ENCODE measurements at places on chromosomes 3 and 15.

- DNase-seq, result no peak
These were observed 267.7 kb downstream of the TJP1 start for GRCh38 chr15:29554531-29554930.

- no peak for DNase-seq
These were observed 1.6 kb downstream of the LNP1 start for GRCh38 chr3:100402891-100403290.

DNA sequence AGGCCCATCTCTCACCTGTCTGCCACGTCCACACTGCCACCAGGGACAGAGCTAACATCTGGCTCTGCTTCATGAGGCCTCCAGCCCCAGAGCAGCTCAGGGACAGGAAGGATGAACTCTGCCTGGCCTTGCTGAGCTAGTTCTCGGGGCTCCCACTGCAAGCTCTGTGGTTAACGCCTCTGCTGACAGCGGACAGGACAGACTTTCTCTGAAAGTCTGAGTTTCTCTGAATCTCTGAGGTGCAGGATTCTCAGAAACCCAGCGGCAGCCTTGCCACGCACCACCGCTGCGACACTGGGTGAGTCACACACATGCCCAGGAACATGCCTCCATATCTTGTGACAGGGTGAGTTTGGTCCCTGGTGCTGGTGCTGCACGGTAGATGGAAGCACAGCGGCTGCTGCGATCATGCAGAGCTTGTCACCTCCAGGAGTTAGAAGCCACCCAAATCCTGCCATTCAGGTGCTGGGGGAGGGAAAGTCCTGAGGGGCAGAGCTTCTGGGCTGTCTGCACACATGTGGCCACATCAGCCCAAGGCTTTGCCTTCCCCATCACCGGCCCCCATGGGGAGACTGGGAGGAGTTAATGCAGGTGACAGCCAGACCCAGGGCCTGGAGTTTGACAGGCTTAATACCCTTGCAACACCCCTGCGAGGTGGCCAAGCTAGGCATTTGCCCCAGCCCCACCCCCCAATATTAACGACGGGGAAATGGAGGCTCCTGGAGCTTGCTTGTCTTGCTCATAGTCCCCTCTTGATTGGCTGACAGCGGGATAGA, 267.0 kb downstream of the PLCL2 start:
- no peak for DNase-seq

GRCh38 chr3:13347390-13347950, 72.7 kb downstream of the NUP210 start:
- DNase-seq, result no peak

DNA sequence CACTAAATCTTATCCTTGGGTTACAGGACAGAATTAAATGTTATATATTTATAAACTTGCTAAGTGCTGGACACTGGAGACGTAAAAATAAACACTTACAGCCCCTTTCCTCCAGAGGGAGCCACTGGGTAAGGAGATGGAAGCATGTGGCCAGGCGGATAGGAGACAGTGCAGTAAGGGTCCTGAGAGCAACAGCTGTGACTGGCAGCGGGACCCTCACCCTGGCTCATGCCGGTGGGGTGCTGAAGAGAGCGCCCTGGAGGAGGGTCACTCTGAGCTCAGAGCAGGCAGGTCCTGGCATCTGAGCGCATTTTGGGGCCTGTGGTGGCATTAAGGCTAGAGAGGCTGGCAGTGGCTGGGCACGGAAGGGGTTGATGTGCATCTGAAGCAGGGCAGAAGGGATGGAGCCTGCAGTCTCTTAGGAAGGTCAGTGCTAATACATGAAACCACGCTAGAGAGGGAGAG, 16.0 kb downstream of the SEC61A1 start:
- peak; percentile 53 for DNase-seq

DNA sequence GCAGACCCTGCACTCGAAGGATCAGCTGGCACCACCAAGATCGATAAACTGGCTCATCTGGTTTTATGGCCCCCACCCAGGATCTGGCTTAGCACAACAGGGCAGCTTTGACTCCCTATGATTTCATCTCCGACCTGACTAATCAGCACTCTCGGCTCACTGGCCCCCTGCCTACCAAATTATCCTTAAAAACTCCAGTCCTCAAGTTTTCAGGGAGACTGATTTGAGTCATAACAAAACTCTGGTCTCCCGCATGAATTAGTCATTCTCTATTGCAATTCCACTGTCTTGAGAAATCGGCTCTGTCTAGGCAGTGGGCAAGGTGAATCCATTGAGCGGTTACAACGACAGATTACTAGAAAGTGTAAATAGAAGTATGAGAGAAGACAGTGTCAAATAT, 521.9 kb upstream of the RGMA start:
- DNase-seq, result no peak

GRCh38 chr15:43440721-43441281, 52.2 kb downstream of the TP53BP1 start:
- peak; percentile 84 for DNase-seq

- DNase-seq, result no peak
These were observed 68.0 kb downstream of the TIPARP start for GRCh38 chr3:156742401-156742800.

GRCh38 chr3:168546707-168547106, 451.0 kb upstream of the GOLIM4 start:
- DNase-seq, result no peak

DNA sequence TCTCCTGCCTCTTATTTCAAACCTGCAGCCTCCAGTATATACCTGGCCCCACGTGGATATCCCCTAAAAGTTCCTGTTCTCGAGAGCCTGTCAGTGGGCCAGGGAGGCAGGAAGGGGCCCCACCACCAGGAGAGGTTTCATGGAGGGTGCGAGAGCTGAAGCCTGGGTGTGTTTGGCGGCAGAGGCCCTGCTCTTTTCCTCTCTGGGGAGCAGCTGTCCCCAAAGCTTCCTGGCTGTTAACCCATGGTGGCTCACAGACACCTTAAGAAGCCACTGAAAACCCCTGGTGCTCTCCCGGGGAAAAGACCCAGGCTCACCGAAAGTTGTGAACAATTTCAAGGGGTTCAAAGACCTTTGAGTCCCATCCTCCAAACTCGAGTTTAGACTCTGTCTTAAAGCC, 1.1 kb downstream of the PRRT3 start:
- no peak for DNase-seq

- DNase-seq, result no peak
These were observed 17.0 kb downstream of the IREB2 start for GRCh38 chr15:78454992-78455391.

DNA sequence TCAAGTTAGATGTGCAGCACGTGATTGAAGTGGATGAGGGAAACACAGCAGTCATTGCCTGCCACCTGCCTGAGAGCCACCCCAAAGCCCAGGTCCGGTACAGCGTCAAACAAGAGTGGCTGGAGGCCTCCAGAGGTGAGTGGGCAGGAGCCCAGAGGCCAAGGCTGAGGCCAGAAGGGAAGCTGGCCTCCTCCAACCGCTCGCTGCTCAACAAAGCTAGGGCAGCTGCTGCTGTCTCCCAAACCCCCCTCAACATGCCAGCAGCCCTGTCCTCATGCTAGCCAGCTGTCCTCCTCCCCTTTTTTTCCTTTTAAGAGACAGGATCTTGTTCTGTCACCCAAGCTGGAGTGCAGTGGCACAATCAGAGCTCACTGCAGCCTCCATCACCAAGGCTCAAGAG, 57.0 kb downstream of the BOC start:
- DNase-seq, result no peak

DNA sequence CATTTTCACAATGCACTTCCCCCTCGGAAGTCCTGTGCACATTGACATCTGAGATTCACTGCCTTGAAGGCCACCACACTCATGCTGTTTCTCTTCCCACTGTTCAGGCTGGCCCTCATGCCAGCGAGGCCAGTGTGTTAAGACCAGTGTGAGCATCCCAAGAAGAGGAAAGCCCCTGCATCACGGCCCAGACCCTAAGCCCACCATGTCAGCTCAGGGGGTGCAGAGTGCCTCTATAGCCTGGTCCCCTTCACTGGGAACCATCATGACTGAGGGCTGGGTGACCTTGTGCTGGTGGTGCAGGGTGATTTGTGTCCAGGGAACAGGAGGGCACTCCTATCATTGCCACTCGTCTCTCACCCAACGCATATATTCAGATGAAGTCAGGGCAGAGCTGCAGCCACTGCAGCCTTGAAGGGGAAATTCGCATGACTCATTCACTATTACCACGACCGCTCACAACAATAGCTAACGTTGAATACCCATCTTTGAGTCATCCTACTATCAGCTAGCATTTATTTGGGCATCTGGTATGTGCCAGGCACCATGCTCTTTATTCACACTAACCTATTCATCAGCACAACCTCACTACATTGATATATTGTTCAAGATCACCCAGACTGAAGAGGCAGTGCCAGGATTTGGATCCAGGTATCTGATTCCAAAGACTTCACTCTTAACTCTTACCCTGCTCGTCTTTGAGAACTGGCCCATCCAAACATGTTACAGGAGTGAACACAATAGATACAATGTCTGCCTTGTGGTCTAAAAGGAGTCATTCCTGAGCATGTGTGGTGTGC, 58.8 kb upstream of the SLC6A11 start:
- no peak for DNase-seq

DNA sequence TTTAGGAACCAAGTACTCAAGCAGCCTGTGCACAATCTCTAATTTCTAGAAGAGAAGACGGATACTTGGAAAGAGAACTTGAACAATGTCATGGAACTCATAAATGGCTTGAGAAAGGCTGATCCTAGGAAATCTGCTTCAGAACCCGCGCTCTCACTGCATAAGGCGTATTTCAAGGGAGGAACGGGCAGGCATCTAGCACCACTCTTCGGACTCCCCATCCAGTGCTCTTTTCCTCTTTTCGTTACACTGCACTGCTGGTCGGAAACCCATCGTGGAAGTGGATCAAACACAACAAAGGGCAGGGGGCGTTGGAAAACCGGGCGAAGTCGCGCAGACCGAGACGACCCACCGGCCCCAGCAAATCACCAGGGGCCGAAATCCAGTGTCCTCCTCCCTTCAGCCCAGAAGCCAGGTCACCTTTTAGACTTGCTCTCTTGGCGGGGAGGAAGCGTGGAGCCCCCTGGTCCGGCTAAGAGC, 539 bp upstream of the TLNRD1 start:
- peak; percentile 40 for DNase-seq

DNA sequence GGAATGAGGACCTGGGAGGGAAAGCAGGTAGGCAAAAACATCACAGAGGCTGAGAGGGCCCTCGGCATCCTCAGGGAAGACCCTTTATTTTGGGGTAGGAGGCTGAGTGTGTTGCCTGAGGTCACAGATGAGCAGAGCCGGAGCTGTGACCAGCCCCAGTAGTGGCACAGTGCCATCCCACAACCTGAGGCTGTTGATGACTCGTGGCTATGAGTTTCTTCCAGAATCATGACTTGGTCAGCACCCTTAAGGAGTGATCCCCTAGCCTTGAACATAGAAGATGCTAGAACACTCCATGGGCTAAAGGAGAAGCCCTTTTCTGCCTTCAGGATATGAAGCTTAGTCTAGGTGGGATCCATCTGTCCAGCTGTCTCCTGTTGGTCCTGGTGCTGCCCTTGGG, 19.5 kb upstream of the CXCR6 start:
- DNase-seq, result no peak

Measured in HAP-1 (cell line).